WERI-Rb-1 (cell line): ENCODE measurements at places on chromosomes 3 and 15.

- no peak for DNase-seq
These were observed 5.9 kb downstream of the GPX1 start for GRCh38 chr3:49352281-49352680.

- no peak for DNase-seq
These were observed 663.1 kb upstream of the ADAMTS9 start for GRCh38 chr3:65350801-65351476.

DNA sequence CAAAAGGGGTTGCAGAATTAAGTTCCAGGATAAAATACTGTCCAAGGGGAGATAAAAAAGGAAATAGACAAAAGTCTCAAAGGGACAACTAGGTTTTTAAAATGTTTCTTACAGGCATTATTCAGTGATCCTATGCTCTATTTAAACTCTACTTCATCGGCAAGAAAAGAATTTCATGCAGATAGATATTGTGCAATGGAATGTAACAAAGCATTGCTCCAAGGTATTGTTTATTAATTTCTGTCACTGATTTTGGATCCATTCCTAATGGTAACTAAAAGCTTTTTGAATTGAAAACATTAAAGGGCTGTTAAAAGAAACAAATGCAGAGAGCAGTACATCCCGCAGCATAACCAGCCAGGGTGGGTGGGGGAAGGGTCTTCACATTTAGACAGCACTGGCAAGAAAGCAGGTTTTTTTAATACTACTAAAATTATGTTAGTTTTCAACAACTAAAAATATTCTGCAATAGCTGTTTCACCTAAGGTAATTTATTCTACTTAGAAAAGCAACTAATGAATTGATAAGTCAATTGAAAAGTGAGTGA lies 82.9 kb downstream of the THBS1 start:
- DNase-seq = no peak

- no peak for DNase-seq
These were observed 28.1 kb upstream of the SLC35G2 start for GRCh38 chr3:136790786-136791185.

DNA sequence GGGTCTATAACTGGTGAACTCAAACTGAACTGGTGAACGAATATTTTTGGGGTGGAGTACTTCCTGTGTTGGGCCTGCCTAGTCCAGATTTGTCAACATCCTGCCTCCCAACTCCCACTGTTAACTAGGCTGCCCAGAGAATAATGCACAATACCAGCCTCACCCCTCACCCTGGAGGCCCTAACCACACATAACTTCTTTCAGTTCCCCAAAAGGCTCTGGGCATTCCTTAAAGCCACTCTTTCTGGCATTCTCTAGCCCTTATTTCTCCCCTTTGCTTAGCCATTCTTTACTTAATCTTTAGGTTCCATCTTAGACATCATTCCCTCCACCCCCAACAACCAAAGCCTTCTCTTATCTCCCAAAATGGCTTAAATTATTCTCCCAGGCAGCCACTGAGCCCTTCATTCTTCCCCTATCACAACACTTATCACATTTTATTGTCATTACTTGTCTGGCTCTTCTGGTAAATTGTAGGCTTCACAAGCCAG lies 9.1 kb upstream of the SEC11A start:
- DNase-seq = no peak

DNA sequence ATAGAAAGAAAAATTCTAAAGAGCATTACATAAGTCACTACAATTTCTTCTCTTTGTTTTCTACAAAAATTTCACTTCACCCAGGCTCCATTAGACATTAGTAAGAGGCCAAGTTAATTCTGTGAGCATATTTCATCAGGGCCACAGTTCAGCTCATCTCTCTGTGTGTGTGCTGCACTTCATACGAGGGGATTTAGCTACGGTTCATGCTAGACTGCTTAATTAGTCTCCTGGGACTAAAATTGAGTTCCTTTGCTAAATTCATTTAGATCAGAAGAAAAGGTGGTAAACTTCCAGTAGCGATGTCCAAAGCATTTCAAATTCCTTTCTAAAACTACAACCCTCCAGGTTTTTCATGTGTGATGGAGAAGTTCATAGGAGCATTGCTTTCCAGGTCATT lies 83.1 kb upstream of the SETMAR start:
- DNase-seq = no peak

GRCh38 chr3:67641451-67641850 lies 13.0 kb downstream of the SUCLG2 start:
- DNase-seq = no peak

DNA sequence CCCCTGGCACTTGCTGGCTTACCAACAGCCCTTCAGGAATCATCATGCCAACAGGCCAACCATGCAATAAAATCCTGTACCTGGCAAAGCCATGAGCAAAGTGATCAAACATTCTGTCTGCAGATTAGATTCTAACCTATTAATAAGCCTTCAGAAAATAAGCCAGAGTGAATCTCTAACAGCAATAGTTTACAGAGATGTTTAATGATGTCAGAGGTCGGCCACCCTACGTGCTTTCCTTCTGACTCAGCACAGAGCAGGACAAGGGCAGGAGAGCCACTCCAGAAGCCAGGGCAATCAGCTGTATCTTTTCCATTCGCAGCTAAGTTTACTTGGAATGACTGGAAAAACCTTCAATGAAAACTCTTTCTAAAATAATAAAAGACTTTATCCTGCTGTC lies 13.1 kb downstream of the COL8A1 start:
- DNase-seq = no peak

DNA sequence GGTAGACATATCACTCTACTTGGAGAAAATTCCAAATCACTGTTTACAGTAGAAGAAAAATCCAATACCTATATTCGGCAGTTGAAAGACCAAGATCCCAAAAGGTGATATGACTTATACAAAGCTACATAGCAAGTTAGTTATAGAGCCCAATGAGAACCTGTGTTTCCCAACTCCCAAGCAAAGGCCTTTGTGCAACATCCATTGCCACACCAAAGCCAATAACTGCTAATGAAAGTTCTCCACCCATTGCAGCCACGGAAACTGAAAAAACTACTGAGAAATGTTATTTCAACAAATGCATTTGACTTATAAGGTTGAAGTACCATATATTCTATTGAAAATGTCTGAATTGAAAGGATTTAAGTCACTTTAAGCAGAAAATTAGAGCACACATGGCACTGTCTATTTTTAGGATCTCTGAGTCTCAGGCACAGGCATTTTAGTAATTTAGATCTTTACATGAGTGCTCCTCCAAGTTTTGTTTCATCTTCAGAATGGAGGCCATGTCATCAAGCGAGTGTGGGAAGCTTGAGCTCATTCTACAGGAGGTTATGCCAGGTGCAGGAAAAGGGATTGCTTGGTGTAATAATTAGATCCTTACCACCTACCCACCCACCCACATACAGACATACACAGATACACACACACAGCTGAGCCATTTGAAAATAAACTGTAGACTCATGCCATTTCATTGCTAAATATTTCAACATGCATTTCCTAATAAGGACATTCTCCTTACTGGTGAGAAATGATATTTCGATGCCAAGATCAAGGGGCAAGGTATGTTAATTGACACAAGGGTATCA lies 19.7 kb upstream of the ANO10 start:
- no peak for DNase-seq

GRCh38 chr3:61570813-61571212 lies 9.4 kb downstream of the PTPRG start:
- no peak for DNase-seq

DNA sequence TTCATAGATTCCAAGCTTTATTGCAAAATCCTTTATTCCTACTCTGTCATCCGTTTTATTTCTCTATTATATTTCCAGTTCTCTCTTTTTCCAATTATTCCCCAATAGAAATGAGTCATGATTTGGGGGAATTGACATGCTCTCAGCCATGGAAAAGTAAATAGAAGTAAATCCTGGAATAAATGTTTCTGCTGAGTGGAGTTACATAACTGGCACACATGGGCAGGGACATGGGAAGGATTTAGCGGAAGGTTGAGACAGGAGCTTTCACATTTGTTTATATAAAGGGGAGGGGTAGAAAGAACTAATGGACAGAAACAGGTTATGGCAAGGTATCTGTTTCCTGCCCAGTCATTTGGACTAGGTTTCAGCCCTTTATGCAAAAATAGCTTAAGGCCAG lies 221.6 kb downstream of the PLOD2 start:
- no peak for DNase-seq

GRCh38 chr3:32026593-32026992 lies 45.0 kb downstream of the ZNF860 start:
- no peak for DNase-seq

- DNase-seq = no peak
These were observed 77.5 kb upstream of the CADM2 start for GRCh38 chr3:84881288-84881687.

DNA sequence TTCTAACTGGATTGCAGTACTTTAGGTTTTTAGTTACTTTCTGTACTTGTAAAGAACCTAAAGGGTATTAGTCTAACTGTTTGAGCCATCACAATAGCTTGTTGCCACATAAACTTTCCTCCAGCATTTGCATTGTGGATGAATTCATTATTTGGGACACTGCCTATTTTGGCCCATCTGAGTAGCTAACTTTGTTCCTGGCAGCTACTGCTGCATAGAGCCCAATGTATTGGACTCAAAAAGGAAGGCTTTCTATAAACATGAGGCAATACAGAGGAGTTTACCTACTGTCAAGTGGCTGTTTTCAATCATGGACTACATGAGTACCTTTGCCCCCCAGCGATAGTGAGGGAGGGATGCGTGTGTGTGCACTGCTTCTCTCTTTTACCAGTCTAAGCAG lies 1.9 kb downstream of the ROBO2 start:
- no peak for DNase-seq

DNA sequence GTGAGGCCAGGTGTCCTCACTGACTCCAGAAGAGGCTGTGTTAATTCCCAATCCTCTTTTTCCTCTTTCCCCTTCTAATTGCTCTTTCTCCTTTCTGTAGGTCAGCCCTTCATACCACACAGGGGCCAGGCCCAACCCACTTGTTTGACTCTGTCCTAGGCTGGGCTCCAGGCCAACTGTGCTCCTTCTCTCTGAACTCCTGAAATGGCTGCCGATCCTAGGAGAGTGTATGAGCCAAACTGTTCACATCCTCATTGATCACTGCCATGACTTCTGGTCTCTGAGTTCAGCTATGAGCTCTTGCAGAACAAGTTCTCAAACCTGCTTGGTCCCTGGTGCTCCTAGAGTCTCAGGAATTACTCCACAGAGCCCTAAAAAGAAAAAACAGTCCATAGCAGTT lies 145.1 kb downstream of the VGLL4 start:
- DNase-seq = no peak

GRCh38 chr3:115208066-115208750 lies 61.1 kb upstream of the ZBTB20 start:
- DNase-seq = peak; percentile 70

- DNase-seq = no peak
These were observed 13.0 kb upstream of the SLC28A1 start for GRCh38 chr15:84871428-84871985.

DNA sequence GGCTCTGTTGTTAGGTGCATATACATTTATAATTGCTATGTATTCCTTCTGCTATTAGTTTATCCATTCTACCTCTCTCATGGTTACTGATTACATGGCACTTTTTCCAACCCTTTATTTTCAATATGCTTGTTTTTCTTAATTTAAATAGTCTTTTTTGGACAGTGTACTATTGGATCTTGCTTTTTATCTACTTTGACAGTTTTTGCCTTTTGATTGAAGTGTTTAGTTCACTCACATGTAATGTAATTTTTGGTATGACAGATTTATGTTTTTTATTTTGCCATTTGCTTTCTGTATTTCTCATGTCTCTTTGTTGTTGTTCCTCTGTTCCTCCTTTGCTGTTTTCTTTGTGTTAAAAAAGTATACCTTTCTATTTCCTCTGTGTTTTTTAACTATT lies 44.5 kb downstream of the TRPC1 start:
- no peak for DNase-seq

GRCh38 chr15:95375281-95375680 lies 955.2 kb upstream of the NR2F2 start:
- DNase-seq = no peak

DNA sequence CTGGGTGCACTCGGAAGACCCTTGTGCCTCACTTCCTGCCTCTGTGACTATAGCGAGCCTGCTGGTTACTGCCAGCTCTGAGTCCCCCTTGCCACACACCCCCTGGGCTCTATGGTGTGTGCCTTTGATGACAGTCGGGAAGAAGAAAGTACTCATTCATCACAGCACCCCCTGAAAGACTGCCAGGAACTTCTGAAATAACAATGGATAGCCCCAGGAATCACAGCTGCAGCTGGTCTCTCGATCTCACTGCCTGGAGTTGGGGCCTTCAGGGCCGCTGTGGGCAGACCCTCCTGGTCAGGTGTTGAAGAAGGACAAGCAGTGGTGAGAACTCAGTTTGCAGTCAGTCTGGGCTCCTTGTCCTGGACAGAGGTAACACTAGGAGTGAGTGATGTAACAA lies 9.8 kb upstream of the RPP14 start:
- DNase-seq = no peak

GRCh38 chr3:120059081-120059864 lies 35.0 kb downstream of the GSK3B start:
- no peak for DNase-seq
